CD8-positive, alpha-beta memory T cell (primary cell): ENCODE measurements at places on chromosomes 6 and 20.
A peak's percentile ranks its signal among the peaks of the same experiment; 100 is the strongest.

DNA sequence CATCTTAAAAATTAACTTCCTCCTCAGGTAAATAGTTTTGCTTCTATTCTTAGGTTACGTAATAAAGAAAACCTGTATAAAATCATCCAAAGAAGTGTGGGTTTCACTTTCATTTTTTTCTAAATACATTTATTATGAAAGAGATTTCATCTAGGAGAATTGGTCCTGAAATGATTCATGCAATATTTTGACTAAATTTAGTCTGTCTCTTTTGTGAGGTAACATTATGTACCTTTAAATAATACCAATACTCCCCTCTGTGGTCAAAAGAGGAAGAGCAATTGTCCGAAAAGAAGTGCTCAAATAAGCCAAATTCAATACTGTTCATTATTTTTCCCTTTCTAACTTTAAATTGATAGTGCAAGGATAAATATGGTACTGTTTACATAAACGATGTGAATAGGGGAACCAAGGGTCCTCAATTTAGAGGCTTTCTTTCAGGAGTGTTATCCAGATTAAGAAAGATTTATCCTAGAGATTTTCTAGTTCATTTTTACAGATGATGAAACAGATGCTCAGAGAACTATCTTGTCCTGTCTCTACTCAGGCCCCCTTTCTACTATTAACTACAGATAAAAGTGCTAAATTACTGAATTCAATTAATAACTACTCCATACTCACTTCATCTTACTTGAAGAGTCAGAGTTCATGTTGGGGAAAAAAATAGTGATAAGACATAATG is 26.2 kb downstream of the CYP39A1 start:
- DNase-seq, result no peak

DNA sequence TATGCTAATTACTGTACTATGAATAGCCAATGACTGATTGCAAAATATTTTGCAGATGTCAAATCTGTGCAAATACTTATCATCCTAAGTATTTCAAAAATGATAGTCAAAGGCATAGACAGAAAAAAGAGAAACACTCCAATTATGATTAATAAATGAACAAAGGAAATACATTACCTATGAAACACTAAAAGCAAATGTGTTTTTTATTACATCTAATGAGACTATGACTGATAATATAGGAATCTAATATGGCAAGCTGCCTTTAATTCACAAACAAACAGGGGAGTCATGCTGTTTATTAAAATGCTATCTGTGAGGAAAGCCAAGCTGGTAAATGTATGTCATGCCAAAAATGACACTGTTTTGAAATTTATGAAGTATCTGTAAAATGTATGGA is 713.2 kb upstream of the NRSN1 start:
- DNase-seq, result no peak

- no peak for DNase-seq
Measured at GRCh38 chr6:56959938-56960337, 5.0 kb downstream of the BEND6 start.

- DNase-seq, result no peak
Measured at GRCh38 chr6:113894712-113895674, 37.8 kb downstream of the MARCKS start.

DNA sequence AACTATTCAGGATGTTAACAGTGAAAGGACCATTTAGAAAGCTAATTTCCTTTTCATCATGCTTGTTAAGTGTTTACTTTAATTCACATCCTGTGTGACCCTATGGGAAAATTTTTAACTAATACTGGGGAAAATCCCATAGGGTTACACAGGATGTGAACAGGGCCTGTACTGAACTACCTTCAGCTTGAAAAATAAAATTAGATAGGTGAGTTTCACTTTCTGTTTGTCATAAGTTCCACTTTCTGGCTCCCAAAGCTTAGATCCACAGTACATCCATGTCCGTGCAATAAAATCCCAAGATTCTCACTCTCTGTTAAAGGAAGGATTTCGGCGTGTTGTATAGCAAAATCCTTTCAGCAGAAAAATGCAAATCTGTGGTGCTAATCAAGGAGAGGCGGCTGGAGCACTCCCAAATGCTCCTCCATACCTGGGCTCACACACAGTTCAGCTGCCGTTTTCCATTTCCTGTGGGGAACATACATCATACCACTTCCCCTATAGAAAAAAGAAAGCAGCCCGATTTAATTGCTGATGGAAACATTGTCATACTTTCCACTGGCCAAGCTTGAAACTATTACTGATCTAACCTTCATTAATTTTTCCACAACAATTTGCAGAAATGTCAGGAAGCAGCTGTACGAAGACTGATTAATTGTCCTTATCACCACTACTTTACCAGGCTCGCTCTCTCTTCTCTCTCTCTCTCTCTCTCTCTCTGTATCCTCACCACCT is 125.2 kb downstream of the HIVEP2 start:
- no peak for DNase-seq

DNA sequence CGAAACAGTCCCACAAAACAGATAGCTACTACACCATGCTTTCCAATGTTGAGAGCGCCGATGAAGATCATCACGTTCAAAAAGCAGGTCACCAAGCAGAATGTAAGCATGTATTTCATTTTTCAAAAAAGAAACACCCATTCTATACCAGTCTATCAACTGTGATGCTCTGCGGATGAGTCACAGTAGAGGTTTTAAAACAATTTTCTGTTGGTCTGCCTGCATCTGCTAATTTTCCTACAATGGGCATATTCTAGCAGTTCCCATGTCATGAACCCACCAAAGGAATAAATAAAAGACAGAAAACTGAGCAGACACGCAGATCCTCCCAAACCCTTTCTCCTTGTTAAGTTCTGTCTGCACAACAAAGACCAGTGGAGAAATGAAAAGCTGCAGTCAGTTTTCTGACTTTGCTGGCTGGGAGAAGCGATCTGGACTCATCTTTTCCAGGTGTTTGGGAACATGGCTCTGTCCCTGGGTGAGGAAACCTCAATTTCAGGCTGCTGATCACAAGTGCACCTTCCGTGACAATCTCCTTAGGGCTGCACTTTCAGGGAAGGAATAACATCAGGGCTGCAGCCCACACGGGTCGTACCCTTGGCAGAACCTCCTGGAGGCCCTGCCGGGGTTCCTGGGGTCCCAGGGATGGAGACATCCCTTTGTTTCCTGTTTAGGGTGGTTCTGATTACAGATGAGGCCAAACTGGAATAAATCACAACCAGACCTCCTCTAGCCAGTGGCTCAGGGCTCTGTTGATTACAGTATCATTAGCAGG is 200.1 kb downstream of the BMP7 start:
- DNase-seq, result no peak

- no peak for DNase-seq
Measured at GRCh38 chr20:7274870-7275269, 507.4 kb downstream of the BMP2 start.

DNA sequence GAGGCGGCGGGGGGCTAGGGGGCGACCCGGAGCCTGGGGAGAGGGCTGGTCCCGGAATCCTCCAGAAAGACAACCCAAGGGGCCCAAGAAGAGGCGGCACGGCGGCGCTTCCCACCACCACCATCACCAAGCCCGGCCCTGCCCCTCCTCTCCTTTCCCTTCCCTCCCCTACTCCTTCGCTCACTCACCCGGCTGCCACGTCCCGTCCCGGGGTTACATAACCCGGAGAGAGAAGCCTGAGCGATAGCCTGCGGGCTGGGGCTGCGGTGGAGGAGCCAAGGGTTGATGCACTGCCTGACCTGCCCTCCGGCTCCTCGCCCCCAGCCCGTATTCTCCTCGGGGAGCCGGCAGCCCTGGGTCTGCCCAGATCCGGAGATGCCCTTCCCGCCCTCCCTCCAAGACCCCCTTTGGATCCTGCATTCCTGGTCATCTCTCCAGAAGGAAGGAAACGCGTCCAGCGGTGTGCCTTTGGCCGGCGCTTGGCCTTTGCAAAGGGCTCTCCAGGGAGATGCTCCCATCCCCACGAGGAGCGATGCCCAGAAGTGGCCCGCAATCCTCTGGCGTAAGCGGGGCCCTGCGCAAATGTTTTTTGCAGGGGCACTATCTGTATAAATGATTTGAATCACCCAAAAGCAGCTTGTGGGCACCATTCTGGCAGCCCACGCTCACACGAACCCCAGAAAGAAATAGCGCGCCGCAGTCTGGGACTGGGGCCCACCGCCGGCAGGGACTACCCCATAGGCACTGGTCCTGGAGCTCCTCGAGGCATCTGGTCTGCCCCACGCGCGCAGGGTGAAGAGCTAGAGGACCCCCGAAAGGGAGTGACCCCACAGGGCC is 4.6 kb upstream of the CPXM1 start:
- DNase-seq, result no peak

DNA sequence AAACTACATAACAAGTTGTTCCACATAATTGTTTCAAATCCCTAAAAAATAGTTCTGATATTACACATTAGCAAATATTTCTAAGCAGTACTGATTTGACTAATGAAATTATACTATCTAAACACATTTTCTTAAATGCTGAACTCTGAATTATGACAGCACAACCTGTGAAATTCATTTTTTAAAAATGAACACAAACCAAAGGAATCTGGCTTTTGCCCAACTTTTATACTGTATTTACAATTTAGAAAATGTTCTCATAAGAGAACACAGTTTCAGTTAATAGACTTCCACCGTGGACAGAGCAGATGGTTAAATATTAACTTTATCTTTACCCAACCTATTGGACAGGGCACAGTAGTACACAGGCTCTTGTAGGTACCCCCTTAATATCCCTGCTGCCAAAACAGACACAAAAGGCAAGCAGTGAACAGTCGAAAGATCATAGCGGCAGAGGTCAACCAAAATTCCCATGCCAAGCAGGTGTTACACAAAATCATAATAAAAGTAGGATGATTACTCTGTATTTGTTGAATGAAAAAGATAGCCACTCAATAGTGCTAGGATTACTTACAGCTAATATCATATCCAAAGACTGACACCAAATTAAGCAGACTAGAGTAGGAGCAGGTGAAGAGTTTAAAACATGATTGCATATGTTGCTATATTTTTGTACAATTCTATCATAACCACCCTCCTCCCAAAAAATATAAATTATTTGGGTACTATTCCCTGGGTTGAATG is 122.5 kb downstream of the RNGTT start:
- no peak for DNase-seq

DNA sequence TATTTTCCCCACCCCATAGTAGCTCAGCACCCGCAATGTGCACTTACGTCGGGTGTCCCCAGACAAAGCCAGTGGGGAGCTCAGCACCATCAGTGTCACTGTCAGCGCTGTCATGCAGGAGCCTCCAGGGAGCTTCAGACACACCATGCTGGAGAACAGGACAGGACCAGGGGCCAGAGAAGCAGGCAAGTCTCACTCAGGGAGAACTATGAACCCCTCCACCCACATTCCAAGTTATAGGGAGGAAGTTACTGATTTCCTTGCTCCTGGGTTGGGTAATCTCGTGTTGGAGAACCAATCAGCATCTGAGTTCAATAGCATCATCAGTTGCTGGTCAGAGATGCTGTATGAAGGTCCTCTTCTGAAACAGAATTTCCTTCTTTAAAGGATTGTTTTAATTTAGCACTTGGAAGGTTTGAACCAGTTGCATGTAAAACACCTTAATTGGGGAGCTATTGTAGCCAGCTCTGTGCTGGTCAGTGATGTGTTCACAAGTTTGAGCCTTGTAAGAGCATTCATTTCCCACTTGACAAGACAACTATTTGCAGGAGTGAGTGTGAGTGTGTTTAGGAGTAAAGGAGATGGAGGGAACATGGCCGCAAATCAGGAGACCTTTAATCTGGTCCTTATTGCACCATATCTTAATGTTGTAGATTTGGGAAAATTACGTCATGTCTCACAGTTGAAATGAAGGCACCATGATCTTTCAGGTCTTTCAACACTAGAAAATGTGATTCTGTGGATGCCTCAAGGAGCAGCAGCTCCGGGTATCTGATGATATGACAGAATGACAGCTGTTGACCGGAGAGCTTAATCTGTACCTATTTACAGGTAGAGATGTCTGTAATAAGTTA is at the start of gene HLA-DRB1:
HLA-DRB1 (minus strand) TSS at position 253 of the 854 bp plus-strand sequence; CDS start at position 147, 106 bp downstream.
- peak; percentile 2 for DNase-seq

DNA sequence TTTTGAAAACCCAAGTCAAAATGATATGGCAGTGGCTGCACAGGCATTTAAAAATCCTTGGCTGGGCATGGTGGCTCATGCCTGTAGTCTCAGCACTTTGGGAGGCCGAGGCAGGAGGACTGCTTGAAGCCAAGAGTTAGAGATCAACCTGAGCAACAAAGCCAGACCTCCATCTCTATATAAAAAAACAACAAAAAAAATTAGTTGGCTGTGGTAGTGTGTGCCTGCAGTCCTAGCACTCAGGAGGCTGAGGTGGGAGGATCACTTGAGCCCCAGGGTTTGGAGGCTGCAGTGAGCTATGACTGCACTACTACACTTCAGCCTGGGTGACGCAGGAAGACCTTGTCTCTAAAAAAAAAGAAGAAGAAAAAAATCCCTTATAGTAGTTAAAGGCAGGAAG is 142.9 kb downstream of the MYB start:
- no peak for DNase-seq

DNA sequence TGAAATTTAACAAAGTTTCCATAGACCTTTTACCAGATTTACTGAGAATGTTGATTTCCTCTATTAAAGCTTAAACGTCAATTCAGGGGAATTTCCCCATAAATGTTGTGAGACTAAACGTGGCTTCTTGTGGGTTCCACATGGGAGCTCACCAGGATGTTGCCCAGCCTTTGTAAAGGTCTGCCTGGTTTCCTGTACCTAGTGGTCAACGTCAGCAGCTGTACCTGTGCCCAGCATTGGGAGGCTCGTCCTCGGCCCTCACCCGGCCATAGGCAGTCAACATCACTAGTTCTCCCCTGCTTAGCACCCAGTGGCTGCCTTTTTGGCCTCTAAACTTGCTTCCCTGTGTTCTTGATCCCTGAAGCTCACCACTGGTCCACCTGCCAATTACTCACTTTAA is 22.1 kb upstream of the CD83 start:
- no peak for DNase-seq

- DNase-seq, result no peak
Measured at GRCh38 chr6:18530201-18530600, 143.1 kb downstream of the RNF144B start.
